Pancreas (tissue), 10 donors: ENCODE measurements at places on chromosomes 7 and 10. TPM values are rescaled to one million over a fixed set of nuclear protein-coding genes. Genes with fewer than 3 reads are reported as not detected.

Gene PLXNA4
- polyA plus RNA-seq, result 0.49 TPM

Gene MYOZ1
- polyA plus RNA-seq, result 1.2 TPM

Gene IKZF1
- 0.70 TPM for polyA plus RNA-seq

Gene RPEL1
- polyA plus RNA-seq, result not detected

Gene NYAP1
- 3.7 TPM for polyA plus RNA-seq

Gene OR13A1
- polyA plus RNA-seq, result 0.19 TPM

Gene PON3
- polyA plus RNA-seq, result 9.3 TPM

Gene PRKAR2B
- 7.1 TPM for polyA plus RNA-seq

Gene ADAMTS14
- 0.34 TPM for polyA plus RNA-seq

Gene AKR1D1
- polyA plus RNA-seq, result 0.02 TPM

Gene SEPTIN7
- 73.5 TPM for polyA plus RNA-seq

Gene ASZ1
- not detected for polyA plus RNA-seq

Gene DRGX
- polyA plus RNA-seq, result not detected

Gene SFRP4
- 0.59 TPM for polyA plus RNA-seq

Gene SLC26A5
- 0.19 TPM for polyA plus RNA-seq

Gene OTUD1
- polyA plus RNA-seq, result 4.0 TPM

Gene PGAM2
- polyA plus RNA-seq, result 3.3 TPM

Gene TMEM168
- 2.2 TPM for polyA plus RNA-seq
